Dermis blood vessel endothelial cell (primary cell): ENCODE measurements at places on chromosomes 1 and 21.
A peak's percentile ranks its signal among the peaks of the same experiment; 100 is the strongest.

DNA sequence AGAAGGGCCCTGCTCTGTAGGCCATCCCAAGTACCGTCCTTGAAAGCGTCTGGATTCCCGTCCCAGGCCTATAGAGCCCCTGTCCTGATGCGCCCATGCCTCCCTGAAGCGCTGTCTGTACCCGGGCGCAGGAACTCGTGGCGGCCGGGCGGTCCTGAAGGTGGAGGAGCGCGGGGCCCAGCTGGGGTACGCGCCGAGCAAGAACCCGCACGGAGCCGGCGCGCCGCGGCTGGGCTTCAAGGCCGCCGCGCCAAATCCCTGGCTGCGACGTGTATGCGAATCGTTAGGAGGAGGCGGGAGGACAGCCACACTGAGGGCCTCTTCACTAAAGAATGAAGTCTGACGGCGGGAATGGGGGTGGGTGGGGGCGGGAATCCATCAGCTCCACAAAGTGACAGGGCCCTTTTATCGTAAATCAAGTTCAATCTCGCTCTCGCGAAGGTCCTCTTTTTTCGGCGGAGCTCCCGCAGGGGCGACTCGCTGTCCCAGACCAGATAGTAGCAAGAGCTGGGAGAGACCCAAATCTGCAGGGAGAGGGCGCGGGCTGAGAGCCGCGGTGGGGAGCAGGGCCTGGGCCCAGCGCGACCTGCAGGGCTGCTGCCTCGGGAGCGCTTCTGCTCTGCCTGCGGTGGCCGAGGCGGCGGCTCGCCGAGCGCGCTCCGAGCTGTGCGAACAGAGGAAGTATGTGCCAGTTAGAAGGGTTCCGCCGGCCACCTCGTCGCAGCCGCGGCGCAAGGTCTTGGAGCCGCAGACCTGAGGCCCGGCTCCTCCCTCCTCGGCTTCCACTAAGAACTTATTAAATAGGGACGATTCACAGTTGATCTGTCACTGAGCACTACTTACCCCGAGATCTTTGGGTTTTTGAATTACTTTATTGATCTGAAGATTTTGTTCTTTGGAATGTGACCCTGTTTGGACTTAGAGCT lies 10.4 kb downstream of the BARHL2 start:
- peak; percentile 32 for DNase-seq

GRCh38 chr1:185385991-185386390 lies 68.9 kb upstream of the IVNS1ABP start:
- no peak for DNase-seq

DNA sequence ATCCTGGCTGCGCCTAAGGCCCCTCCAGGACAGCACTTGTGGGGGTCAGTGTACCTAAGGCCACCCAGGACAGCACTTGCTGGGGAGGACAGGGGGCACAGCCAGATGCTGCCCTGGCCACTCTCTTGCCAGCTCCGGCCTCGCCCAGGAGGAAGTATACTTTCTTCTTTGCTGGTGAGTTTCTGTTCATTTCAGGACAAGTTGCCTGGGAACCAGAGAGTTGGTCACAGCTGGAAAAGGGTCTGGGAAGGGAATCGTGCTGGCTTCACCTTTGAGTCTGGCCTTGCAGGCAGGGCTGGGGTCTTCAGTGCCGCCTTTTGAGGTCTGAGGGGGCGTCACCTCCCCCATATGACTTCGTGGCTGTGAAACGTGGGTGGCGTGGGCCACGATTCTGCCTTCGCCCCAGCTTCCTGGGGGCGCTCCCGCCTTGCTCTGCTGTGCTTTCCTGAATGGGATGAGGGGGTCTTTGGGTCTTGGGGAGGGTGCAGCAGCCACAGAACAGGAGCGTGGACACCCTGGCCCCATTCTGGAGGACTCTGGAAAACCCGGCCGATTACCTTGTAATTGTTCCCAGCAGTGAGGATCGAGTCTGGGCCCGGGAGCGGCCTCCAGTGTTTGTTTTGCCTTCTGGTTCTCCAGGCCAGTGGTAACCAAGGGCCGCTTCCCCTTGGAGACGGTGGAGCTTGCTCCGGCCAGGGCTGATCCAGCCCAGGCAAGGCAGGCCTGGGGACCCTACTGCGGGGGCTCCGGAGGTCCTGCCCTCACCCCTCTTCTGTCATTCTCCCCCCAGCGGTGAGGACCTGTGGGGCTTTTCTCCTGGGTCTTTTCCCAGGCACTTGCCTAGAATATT lies 45.9 kb downstream of the SPSB1 start:
- DNase-seq = peak; percentile 72

DNA sequence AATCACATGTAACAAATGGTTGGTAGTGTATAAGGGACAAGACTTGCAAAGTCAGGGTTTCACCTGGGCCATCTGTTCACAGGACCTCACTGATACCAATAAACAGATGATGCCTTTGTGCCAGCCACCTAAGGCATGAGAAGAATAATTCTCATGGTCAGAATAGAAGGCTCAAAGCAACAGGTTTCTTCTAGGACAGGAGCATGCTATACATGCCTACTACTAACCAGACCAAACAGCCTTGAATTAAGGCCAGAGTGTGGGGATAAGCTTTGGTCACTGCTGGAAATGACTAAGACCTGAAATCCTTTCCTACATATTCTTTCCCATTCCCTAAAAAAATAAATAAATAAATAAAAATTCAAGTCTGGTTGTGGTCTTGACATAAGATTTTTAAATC lies 17.5 kb downstream of the PSMB2 start:
- no peak for DNase-seq
